ENCODE measurements at places on chromosomes 5 and 9. TPM values are rescaled to one million over a fixed set of nuclear protein-coding genes. Genes with fewer than 3 reads are reported as not detected.

ABITRAM gene
- 17.3 TPM for total RNA-seq

SLC34A1 gene
- 0.07 TPM for total RNA-seq

SLC28A3 gene
- total RNA-seq = 0.09 TPM

HRH2 gene
- 13.7 TPM for total RNA-seq

CMYA5 gene
- total RNA-seq = 0.30 TPM

DNAH5 gene
- total RNA-seq = not detected

CTSL gene
- total RNA-seq = 5.2 TPM

DNA sequence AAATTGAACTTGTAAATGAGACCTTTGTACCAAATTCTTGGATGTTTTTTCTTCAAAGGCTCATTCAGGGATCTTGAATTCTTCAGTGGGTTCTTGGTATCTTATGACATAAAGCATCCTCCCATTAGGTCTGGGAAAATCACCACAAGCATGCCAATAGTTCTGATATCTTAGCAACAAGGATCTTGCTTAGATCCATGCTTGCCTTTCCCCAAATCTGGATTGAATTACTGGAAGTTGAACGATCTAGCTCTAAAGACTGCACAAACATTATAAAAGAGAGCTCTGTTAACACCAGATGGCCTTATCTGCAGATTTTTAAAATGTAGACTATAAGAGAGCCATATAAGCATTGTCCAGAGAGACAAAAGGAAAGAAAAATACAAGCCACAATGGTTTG is 266.3 kb downstream of the RAB3C start:
- no peak for DNase-seq

DNA sequence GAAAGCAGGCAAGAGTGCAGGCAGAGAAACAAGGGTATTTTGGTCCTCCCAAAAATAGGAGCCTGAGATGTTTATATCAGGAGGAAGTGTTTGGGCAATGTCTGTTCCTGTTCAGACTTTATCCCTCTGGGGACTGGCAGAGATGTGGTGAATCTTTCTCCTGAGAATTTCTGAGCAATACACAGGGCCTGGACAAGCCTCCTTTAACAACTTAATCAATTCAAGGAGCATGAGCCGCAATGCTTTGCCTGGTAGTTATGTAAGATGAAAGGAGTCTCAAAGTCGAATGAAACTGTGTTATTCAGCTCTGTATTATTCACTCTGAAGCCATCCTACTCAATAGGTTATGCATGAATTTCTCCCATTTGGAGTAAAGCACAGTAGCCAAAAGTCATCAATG is 365.6 kb downstream of the MAN2A1 start:
- DNase-seq = no peak

- no peak for DNase-seq
Measured at GRCh38 chr9:136120438-136120844, 1.8 kb upstream of the TMEM250 start.

GRCh38 chr9:132327537-132327936 is 27.2 kb downstream of the SETX start:
- no peak for DNase-seq

All from activated naive CD4-positive, alpha-beta T cell treated with anti-CD3 and anti-CD28 coated beads, Interleukin-2, amount 50 U/mL, for 72 hours (primary cell).